ENCODE measurements at places on chromosomes 5 and 9. TPM values are rescaled to one million over a fixed set of nuclear protein-coding genes. Genes with fewer than 3 reads are reported as not detected.

DNA sequence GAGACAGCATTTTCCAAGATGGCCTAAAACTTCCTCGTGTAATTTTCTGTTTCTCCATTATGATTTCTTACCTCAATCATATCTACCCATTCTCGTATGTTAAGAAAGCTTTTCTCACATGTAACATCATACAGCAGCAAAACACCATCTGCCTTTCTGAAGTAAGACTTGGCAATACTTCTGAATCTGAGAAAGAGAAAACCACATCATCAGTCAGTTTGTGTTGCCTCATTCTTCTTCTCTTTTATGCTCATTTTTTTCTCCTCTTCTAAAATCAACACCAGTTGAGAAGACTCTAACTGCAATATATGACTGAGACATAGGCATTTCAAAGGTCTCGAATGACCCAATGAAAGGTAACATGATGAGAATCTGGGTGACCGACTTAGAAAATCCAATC is 66.0 kb downstream of the RASEF start:
- no peak for DNase-seq

- no peak for DNase-seq
These were observed 33.8 kb downstream of the NEUROG1 start for GRCh38 chr5:135501965-135502364.

DNA sequence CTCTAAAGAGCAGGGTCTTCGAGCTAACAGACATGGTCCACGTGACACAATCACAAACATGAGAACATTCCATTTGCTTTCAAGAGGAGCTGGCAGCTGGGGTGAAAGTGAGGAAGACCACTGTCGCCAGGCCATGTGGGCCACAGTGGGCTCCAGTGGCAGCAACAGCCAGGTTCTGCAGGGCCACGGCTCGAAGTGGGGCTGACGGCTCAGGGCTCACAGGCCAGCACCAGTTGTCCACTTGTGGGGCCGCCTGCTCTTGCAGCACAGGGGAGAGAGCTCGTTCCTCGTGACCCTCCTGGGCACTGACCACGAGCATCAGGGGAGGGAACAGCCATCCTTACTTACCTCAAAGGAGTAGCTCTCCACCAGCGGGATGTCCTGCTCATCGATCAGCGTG is 2.0 kb downstream of the ZMYND19 start:
- no peak for DNase-seq

DNA sequence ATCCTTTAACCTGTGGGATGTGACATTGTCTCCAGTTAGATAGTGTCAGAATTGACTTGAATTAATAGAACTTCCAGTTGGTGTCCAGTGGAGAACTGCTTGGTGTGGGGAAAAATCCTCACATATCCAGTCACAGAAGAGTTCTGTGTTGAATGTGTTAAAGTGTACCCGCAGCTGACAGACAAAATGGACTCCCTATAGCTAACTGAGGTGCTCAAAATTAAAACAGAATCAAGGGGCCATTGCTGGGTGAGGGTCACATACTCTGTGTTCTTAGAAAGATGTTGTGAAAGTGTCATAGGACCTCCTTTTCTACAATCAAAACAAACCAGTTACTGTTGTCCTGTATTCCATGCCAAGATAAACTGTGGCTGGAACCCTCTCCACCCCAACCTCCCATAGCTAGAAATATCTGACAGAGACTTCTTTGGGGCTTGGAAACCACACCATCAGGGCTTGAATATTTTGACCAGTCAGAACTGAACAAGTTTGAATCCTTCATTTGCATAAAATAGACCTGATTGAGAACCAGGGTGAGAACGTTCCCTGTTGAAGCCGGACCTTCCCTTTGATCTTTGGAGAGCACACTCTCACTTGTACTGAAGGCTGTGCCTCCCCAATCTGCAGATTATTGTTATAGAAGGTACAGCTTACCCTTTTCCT is 164.0 kb upstream of the ZNF608 start:
- DNase-seq = no peak

DNA sequence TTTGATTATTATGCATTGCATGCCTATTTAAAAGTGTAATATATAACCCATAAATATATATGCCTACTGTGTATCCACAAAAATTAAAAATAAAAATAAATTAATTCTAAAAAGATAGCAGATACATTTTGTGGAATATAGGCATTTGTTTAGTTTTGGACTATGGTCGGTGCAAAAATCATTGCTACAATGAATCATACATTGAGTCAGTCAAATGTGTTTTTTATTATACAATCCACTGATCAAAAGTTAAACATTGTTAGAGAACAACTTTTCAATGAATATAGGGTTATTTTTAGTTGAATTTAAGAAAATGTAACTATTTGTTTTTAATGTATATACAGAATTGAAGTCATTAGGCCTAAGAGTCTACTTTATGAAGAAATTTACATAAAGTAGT is 885.9 kb downstream of the EFNA5 start:
- DNase-seq = no peak

GRCh38 chr9:33101104-33101951 is 24.9 kb upstream of the SMU1 start:
- peak; percentile 69 for DNase-seq

GRCh38 chr9:136576269-136576626 is 30.4 kb upstream of the NOTCH1 start:
- peak; percentile 28 for DNase-seq

DNA sequence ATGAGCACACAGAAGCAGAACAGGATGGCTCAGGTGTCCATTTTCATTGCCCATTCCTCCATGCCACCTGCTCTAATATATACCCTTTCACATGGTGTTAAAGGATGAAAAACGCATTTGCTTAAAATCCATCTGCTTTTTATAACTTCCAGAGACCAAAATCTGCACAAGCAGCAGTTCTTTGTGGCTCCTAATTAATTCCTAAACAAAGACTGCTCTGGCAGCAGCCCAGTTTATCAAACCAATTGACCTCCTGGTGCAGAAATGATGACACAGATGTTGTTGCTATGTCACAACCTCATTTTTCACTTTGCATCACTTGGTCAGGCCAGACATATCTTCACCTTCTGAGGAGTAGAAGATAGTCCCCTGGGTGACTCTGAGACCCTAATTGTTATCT is 141.2 kb downstream of the ASTN2 start:
- no peak for DNase-seq

DNA sequence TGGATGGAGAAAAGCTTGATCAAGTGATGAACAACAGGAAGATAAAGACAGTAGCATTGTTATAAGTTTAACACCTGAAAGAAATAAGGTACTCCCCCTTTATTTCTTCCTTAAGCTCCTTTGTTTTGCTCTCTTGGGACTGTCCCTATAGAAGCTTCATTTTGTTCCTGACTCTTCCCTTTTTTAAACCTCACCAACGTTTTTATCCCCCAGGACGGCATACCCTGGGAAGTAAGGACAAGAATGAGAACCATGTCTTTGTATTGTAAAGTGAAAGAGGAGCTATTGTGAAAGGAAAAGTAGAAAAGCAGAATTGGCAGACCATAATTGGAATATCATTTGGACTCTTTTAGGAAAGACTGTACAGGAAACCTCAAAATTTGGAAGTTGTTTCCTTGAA is 1368.6 kb upstream of the C9orf72 start:
- DNase-seq = no peak

DNA sequence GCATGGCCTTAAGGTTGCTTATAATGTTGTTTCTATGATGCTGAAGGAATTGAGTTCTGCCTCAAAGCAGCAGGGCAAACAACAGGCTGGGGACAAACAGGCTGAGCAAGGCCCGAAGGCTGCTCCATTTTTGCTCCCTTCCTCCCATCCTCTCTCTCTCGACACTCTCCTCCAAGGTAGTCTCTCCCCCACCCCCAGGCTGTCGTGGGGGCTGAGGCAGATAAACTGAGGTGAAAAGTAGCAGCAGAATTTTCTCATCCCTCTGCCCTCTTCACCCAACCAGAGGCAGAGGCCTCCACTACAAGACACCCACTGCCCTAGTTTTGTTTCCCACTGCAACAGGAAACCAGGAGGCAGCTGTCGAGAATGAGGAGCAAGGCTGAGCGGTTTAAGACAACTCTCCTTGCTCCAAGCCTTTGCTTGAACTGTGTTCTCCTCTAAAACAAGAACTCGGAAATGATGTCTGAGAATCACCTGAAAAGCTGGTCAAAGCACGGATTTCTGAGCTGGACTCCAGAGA is 13.5 kb upstream of the GNA14 start:
- no peak for DNase-seq

DNA sequence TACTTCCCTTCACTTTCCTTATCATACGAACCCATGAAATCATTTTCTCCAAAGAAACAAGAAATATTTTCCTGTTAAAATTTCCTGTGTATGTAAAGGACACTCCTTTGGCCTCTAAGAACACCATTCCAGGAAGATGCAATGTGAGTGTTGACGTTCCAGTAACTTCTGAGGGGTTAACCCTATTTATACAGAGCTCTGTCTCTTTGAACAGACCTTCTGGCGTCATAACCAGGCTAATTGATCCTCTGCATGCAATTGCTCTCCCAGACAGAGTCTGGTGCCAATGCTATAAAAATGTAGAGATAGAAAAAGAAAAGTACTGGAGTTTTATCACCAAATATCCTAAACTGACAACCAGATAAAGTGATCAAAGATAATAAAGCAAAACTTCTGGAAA is 218.5 kb downstream of the TLE1 start:
- DNase-seq = peak; percentile 20

DNA sequence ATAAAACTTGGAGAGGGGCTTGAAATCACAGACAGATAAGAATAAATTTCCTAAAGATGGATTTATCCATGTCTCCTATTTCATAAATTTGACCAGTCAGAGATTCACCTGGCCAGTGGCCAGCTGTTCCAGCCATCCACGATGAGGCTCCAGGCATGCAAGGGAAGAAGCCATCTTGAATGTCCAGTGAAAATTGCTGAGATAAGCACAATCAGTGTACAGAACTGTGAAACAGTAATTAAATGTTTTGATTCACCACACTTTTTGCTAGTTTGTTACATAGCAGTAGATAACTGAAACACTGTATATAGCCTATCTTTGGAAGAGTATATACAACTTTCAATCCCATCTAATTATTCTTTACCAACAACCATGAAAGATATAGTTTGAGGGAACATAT is 163.5 kb downstream of the HINT1 start:
- no peak for DNase-seq

GRCh38 chr9:89690334-89690912 is 85.6 kb downstream of the GADD45G start:
- DNase-seq = no peak

DNA sequence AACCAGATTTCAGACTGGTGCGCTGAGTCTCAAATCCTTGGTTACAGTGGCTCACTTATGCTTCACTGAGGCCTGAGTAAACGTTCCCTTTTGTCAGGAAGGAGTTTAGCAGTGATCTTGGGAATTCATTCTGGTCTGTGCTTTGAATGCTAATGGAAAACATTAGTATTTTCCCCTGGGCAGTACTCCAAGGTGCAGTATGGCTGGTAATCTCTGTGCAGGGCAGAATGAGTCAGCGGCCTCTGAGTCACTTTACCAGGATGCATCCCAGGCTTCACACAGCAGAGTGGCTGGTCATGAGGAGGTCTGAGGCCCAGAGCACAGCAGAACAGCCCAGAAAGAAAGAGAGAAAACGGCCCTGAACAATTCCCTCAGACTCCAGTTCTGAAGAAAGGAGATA is 54.0 kb downstream of the PCA3 start:
- peak; percentile 98 for DNase-seq

DNA sequence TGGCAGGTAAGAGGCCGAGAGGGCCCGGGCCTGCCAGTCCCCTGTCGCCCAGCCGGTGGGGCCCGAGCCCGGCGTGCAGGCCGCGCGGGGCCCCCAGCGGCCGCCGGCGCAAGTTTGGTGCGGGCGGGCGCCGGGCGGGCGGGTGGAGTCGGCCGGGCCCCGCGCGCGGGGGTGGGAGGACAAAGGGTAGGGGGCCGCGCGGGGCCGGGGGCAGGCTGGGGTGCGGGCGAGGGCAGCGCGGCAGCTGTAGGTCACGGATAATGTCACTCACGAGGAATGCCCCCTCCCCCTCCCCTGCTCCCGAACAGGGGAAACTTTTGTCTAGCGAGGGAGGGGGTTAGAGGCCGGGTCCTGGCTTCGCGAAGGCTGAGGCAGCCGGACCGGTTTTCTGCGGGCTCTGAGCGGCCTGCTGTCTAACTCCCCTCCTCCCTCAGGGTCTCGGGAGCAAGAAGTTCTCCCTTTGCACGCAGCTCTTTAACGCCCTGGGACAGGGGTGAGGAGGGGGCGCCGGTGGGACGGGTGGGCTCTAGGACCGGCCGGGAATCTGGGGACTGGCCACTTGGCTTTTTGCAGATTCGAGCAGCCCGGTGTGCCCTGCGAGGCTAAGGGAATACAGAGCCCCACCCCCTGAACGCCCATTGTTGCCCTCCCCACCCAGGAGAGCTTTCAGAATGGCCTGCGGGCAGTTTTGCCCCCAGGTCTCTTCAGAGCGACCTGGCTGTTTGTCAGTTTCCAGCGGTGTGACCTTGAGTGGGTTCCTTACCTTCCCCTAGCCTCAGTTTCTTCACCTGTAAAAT is 21.3 kb upstream of the NDST1 start:
- peak; percentile 52 for DNase-seq

DNA sequence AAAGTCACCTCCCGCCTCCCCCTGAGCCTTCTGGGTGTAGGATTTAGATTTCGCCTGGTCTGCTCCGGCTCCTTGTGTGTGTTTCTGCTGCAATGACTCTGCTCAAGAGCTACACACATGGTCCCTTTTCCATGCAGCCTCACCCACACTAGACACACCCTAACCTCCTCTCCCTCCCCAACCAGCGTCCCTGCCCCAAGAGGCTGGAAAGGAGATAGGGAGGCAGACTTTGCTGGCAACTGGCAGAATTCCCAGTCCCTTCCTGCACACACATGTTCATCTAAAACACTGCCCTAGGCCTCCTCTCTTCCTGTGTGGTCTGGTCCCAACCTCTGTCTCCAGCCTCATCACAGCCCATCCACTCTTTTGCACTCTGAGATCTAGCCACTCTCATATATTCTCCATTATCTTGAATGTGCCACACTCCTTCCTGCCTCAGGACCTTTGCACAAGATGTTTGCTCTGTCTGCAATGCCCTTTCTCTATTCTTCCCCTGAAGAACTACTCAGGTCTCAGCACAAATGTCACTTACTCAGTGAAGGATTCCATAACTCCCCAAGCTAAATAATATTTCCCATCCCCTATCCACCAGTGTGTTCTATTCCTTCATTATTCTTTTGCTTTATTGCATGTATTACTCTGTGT is 253.8 kb downstream of the CDK5RAP2 start:
- no peak for DNase-seq

- no peak for DNase-seq
These were observed 9.4 kb downstream of the SKP2 start for GRCh38 chr5:36161361-36161760.

Gene IFNA2
- not detected for total RNA-seq

Gene SLC4A9
- not detected for total RNA-seq

Gene NEURL1B
- total RNA-seq = 2.5 TPM

Gene SLC2A8
- 5.5 TPM for total RNA-seq

Gene SCAI
- total RNA-seq = 14.0 TPM

Gene ZNF618
- 5.8 TPM for total RNA-seq

Gene PCDHA6
- 1.3 TPM for total RNA-seq

Gene CARTPT
- not detected for total RNA-seq

Gene FSTL4
- not detected for total RNA-seq

Gene BHMT2
- 6.8 TPM for total RNA-seq

Gene ZBED3
- 0.90 TPM for total RNA-seq

Gene CCDC180
- 4.2 TPM for total RNA-seq
